ENCODE measurements at places on chromosomes 16 and 17.

DNA sequence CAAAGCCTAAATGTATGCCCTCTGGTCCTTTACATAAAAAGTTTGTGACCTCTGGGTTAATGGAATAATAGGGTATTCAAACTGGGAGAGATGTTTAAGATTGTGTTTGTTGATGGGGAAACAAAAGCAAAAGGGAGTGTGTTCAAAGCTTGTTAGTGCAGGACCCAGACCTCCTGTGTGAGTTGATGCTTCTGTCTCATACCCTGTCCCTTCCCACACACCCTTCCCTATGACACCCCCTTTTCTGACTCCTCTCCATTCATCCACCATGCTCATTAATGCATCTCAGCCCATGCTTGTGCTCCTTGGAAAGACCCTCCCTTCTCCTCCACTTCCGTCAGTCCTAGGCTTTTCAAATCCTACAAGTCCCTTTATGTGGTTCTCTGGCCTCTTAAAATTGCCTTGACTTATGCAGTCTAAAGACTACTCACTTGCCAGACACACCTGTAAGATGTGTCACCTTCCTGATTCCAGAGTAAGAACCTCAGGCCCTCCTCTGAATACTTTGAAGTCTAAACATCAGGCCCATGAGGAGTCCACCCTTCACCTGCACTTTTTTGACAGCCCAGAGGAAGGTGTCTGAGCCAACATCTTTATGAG, 128.0 kb upstream of the CACNG5 start:
- no peak for DNase-seq

- no peak for DNase-seq
These were observed 3.3 kb upstream of the FASN start for GRCh38 chr17:82101301-82101715.

DNA sequence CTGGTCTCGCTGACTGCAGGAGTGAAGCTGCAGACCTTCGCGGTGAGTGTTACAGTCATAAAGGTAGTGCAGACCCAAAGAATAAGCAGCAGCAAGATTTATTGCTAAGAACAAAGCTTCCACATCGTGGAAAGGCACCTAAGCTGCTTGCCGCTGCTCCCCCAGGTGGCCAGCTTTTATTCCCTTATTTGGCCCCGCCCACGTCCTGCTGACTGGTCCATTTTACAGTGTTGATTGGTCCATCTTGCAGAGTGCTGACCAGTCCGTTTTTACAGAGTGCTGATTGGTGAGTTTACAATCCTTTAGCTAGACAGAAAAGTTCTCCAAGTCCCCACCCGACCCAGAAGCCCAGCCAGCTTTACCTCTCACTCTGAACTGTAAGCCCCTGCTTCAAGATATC, 227.8 kb downstream of the ABCC12 start:
- DNase-seq, result no peak

GRCh38 chr16:48611329-48612137, 1.6 kb upstream of the N4BP1 start:
- peak; percentile 81 for DNase-seq

DNA sequence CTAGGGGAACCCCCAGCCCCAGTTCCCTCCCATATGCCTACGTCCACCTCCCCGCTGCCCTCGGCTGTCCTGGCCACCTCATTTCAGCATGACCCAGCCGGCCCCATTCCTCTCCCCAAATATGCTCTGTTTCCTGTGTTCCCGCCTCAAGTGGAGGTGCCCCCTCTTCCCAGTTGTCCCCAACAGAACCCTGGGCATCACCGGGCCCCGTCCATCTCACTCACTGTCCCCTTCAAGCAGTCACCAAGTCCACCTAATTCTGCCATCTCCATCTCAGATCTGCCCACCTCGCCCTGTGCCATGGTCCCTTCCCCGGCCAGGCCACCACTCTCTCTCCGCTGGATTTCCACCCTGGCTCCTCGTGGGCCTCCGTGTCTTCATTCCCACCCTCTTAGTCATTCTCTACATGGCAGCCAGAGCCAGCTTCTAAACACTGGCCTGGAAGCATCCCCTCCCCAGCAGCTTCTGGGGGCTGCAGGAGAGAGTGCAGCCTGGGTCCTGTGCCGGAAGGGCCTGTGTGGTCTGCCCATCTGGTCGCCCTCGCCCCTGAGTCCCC, 12.8 kb downstream of the CDK3 start:
- DNase-seq, result no peak

GRCh38 chr16:77579351-77579891, 142.9 kb upstream of the NUDT7 start:
- no peak for DNase-seq

DNA sequence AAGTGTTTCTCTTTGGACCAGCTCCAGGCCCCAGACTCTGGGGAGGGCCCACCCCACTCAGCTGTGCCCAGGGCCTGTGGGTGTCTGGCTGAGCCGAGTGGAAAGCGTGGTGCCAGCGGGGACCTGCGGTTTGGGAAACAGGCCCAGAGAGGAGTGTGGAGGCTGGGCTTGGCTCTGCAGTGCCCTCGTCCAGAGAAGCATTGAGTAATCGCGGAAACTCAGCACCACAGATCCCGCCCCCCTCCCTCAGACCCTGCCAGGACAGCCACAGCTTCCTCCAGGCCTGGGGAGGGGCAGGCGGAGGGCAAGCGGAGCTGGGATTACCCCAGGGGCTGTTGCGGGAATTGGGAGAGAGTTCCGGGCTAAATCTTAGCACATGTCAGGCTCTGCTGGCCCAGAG, 14.6 kb upstream of the PITPNA start:
- no peak for DNase-seq

DNA sequence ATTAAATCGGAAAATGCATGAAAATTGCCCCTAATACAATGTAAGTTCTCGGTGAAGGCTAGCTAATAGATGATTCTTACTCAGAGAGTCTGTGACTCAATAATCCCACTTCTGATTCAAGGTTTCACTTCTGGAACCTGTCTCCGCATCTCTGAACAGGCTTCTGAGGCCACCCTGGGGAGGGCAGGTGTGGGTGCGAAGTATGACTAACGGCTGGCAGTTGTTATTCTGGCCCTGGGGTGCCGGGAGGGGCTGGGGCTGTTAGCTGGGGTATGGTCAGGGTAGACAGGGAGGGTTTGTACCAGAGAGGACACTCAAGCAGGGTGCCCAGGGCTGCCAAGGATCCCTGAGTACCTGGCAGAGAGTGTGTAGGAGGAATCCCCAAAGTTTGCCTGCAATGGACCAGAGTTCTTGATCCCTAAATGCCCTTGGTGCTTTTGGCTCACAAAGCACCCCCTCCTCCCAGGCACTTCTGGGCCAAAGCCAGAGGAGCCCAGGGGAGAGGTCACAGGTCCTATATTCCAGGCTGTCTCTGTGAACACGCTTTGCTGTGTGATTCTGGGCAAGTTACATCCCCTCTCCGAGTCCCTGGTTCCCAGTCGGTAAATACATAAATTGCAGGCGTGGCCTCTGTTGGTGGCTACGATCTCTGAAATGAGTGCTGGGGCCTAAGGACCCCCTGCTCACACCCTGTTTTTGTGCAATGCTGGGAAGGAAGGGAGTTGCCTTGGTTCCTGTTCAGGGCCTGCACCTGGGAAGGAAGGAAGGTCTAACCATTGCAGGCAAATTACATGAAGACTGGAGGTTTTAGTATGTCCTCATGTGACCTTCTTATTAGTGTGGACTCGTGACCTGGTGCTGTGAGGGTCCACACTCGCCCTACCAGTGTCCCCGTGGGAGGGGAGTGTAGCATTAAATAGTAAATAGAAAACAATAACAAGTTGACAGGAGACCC, 49.9 kb upstream of the CPNE2 start:
- DNase-seq, result peak; percentile 39

- DNase-seq, result no peak
These were observed 574.6 kb upstream of the HSBP1 start for GRCh38 chr16:83233153-83233552.

GRCh38 chr16:31412750-31413149, 15.4 kb downstream of the COX6A2 start:
- no peak for DNase-seq

DNA sequence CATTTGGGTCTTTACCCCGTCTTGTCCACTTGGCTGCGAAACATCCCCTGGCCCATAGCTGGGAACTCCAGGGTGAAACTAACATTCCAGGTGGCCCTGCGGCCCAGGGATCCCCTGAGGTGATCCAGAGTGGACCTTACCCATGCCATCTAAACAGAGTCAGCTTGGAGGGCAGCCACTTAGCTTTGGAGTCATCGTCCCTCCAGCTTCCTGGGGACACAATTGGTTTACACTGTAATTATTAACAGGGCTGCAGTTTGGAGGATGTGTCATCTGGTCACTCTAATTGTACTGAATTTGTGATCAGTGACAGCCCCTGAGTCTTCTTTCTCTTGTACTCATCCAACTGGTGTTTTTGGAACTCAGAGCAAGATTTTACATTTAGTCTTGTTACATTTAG, 149.9 kb downstream of the ENGASE start:
- DNase-seq, result no peak

GRCh38 chr16:2531371-2531695, at the start of gene CEMP1:
CEMP1 (minus strand) TSS chr16:2531408; CDS start chr16:2531073, 335 bp downstream.
- DNase-seq, result no peak

DNA sequence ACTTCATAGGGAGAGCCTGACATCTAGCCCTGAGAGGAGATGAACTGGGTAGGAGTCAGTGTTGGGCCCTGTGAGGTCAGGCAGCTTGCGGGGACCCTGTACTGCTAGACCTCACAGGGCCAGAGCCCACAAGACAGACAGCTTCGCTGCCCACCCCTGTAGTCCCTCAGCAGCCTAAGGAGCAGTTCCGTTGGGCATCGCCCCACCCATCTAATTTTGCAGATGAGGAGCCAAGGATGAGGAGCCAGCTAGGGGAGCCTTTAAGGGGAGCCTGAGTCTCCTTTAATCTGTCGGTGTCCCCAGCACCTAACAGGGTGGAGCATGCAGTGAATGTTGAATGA, 755 bp upstream of the TUFM start:
- DNase-seq, result no peak

DNA sequence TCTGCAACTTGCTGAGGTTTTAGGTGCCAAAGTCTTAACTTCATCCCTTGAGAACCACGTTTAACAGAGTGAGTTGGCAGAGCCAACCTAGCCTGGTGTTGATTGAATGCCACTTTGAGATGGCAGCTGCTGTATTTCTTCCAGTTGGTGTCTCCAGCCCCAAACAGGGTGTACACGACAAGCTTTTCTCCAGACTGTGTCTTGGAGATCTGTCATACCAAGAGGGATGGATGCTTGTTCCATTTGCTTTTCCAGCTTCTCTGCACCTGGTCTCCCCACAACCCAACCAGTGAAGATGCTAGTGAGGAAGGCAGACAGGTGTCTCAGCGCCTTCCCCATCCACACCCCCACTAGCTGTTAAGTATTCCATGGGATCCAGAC, 141.1 kb upstream of the HS3ST2 start:
- no peak for DNase-seq

DNA sequence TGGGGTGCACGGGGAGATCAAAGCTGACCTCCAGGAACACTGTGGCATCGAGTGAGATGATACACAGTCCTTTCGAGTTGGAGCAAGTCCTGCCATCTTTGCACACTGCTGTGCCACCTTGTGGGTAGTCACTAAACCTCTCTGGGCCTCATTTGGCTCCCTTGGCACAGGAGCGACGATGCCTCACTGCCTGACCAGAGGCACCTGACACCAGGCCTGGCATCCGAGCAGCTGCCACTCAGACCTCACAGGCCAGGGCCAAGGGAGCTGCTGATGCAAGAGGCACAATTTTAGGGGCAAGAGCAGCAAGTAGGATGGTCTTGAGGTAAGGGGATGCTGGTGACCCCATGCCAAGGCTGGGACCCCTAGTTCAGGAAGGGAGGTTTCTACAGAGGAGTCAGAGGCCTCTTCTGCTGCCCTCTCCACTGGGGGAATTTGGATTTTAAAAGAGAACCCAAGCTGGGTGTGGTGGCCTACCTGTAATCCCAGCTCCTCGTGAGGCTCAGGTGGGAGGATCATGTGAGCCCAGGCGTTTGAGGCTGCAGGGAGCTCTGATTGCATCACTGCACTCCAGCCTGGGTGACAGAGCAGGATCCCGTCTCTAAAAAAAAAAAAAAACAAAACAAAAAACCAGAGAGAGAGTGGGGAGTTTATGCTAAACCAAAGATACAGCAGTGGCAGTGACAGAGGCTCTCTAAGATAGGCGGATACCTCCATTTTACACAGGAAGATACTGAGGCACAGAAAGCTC, 6.7 kb upstream of the ADGRG1 start:
- no peak for DNase-seq

- no peak for DNase-seq
These were observed 399.7 kb downstream of the CPPED1 start for GRCh38 chr16:12403746-12404658.

DNA sequence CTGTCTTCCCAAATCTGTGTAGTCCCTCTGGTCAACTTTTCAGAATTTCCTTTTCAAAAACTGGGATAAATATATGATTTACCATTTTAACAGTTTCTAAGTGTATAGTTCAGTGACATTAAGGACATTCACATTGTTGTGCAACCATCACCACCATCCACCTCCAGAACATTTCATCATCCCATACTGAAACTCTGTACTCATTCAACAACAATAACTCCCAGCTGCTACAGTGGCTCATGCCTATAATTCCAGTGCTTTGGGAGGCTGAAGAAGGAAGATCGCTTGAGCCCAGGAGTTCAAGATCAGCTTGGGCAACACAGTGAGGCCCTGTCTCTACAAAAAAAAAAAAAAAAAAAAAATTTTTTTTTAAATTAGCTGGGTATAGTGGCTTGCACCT, 131.0 kb downstream of the AATF start:
- no peak for DNase-seq

GRCh38 chr16:74035816-74036215, 260.8 kb upstream of the PSMD7 start:
- no peak for DNase-seq

DNA sequence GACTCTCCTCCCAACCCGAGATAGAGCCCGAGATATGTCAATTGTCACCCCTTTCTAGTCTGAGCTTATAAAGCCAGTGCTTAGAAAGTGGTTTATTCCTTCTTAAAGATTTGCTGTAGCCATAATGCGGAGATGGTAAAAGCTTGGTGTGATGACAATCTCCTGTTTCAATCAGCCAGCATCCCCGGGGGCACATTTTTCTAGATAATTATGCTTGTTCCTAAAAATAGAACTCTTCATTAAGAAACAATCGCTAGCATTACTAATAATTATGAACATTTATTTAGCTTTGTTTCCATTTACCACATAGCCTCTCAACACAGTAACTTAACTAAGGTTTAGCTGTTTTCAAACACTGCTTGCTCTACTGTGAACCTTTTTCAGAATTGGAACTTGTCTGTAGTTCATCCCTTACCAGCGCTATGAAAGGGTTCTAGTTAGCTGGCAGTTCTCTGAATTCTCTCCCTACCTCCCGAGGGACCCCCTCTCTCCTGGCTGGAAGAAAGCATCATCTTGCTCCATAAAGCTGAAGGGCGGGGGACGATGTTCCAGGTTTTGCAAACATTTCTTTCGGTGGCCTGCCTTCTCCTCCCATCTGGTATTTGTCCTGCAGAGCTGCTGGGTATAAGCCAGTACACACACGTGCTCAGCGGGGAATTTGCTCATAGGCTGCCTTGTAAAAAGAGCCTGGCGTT, 922 bp upstream of the MRPL58 start:
- DNase-seq, result no peak
